ENCODE measurements at places on chromosomes 2 and 18. TPM values are rescaled to one million over a fixed set of nuclear protein-coding genes. Genes with fewer than 3 reads are reported as not detected.
A peak's percentile ranks its signal among the peaks of the same experiment; 100 is the strongest.

LYPD1 gene
- total RNA-seq = 2.1 TPM

CYP26B1 gene
- 31.7 TPM for total RNA-seq

ACMSD gene
- not detected for total RNA-seq

PRSS56 gene
- not detected for total RNA-seq

DNA sequence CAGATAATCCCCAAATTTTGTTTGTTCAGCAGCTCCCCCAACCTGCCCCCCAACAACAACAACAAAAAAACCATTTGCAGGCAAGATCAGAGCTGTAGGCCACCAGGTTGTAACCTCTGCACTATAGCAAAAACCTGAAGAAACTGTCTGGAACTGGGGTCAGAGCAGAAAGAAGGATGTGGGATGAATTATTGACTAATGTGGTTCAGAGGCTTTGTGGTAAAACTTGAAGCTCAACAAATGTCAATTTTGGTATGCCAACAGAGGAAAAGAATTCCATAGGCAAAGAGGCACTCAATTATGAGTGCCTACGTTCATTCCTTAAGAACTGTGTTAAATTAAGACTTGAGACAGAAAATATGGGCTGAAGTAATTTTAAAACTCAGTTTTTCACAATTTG lies 255.1 kb downstream of the STK39 start:
- no peaks in the 10 kb centered on the region for H3K27me3 ChIP-seq
- DNase-seq = no peak
- H3K36me3 ChIP-seq = no peaks in the 10 kb centered on the region
- H3K4me1 ChIP-seq = no peaks in the 10 kb centered on the region
- no peak overlapping the region for H3K4me3 ChIP-seq
- no peak overlapping the region for H3K27ac ChIP-seq

DNA sequence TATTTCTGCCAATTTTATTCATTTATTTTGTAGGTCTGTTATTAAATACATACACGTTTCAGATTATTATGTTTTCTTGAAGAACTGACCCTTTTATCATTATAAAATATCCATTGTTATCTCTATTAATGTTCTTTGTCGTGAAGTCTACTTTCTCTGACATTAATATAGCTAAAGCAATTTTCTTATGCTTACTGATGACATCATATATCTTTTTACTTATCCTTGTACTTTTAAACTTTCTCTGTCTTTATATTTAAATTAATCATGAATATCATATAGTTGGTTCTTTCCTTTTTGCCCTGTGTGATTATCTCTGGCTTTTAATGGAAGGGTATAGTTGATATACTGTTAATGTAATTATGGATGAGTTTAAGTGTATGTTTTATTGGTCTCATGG lies 36.5 kb upstream of the SLC9A2 start:
- no peak overlapping the region for H3K27ac ChIP-seq
- no peak for DNase-seq
- peaks cover 7% of the 10 kb centered on the region for H3K4me1 ChIP-seq
- no peak overlapping the region for H3K4me3 ChIP-seq
- H3K27me3 ChIP-seq = no peaks in the 10 kb centered on the region

DNA sequence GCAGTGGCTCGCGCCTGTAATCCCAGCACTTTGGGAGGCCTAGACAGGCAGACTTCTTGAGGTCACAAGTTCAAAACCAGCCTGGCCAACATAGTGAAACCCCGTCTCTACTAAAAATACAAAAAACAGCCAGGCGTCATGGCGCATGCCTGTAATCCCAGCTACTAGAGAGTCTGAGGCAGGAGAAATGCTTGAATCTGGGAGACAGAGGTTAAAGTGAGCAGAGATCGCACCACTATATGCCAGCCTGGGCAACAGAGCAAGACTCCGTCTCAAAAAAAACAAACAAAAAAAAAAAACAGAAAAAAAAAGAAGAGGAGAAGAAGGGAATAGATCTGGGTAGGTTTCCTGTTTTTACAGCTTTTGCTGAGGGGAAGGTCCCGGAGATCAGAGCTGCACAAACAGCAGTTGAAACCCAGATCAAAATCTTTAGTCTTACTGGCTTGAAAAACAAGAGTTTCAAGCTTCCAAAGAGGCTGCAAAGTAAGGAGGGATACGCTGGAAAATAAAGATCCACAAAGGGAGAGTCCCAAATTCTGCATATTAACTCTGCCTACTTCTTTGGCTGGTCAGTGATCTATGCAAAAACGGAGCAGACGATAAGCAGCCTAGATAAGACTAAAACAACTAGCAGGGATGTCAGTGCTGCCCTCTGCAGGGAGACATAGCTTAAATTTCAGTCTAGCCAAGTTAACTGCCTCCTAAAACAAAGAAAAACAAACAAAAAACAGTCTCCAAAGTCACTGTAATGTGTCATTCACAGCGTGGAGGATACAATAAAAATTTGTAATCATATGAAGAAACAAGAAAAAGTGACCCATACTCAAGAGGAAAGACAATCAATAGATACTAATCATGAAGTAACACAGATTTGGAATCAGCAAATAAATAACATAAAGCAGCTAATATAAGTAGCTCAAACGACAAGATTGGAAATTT lies 74.1 kb downstream of the TLK1 start:
- no peak overlapping the region for H3K4me3 ChIP-seq
- H3K4me1 ChIP-seq = no peaks in the 10 kb centered on the region
- H3K36me3 ChIP-seq = no peaks in the 10 kb centered on the region
- no peak overlapping the region for H3K27ac ChIP-seq

- H3K4me3 ChIP-seq = no peak overlapping the region
- H3K27me3 ChIP-seq = no peaks in the 10 kb centered on the region
- DNase-seq = peak; percentile 34
These were observed 122.1 kb downstream of the MGAT5 start for GRCh38 chr2:134375935-134376334.

DNA sequence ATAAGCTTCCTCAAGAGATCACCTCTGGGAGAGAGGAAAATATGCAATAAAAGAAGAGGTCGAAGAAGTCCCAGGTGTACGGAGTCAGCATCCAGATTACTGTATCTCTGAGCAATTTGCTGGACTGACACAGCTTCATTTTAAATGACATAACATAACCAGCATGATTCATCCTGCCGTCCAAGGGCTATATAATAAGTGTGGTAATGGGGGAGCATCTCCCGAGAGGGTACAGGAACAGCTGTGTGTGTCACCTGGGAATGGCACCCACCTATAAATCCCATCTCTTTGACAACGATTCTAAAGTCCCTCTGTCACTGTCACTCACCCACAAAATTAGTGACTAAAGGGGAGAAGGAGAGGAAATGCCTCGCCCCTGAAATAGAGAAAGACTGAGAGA lies 19.3 kb upstream of the FZD7 start:
- H3K27me3 ChIP-seq = no peaks in the 10 kb centered on the region
- no peaks in the 10 kb centered on the region for H3K4me1 ChIP-seq
- no peak overlapping the region for H3K27ac ChIP-seq
- DNase-seq = no peak

DNA sequence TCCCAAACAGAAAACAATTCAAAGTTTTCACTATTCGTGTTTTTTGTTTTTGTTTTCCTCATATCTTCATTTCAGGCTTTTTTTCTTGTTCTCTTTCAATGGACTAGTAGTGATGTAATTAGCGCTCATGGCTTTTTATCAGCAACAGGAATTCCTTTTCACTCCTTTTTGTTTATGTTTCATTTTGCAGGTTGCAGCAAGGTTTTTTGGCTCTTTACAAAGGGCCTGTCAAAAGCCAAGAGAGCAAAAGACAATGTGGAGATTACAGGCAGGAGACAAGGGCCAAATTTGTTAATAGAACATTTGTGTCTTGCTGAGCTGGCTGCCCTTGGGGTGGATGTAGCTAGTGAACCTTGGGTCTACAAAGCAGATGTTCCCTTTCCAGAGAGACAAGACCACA lies 467.4 kb upstream of the CDH20 start:
- no peaks in the 10 kb centered on the region for H3K36me3 ChIP-seq
- no peak overlapping the region for H3K27ac ChIP-seq
- no peak overlapping the region for H3K4me3 ChIP-seq
- no peaks in the 10 kb centered on the region for H3K27me3 ChIP-seq

GRCh38 chr2:241302759-241303651 lies 12.5 kb downstream of the HDLBP start:
- H3K4me1 ChIP-seq = peaks cover 17% of the 10 kb centered on the region
- no peak for DNase-seq
- no peaks in the 10 kb centered on the region for H3K27me3 ChIP-seq
- H3K36me3 ChIP-seq = no peaks in the 10 kb centered on the region
- H3K4me3 ChIP-seq = no peak overlapping the region

DNA sequence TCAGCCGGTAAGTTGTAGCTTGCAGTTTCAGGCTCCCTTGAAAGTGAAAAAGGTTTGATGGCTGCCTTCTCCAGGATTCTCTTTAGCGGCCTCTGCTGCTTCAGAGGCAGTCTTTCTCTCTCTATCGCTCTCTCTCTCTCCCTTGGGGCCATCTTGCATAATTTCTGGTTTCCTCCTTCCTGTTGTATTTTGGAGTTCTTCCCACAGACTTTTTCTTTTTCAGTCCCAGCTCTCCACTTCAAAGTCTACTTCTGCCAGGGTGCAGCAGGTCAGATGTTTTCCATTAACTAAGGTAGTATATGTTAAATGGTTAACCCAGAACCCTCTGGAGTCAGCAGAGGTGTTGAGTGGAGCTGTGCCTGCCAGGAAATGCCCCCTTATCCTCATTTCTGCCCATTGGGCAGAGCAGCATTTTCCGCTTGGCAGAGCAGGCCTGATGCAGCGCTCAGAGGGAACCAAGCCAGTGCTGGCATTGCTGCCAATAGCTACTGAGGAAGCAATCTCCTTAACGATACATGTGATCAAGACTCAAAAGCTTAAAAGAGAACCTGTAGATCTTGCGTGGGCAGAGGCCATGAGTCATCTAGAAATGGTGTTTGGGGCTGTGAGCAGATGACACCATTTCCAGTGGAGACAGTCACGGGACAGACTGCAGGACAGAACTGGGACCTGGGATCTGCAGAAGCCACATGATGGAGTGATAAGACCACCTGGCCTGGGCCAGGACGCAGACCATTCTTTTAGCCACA lies 20.8 kb downstream of the DBI start:
- peak; percentile 44 for DNase-seq
- peaks cover 12% of the 10 kb centered on the region for H3K4me1 ChIP-seq
- no peak overlapping the region for H3K27ac ChIP-seq
- no peak overlapping the region for H3K4me3 ChIP-seq

GRCh38 chr18:48539406-48540250 lies 797 bp downstream of the CTIF start:
- H3K4me3 ChIP-seq = peak overlapping the region; percentile 40
- H3K27me3 ChIP-seq = no peaks in the 10 kb centered on the region
- DNase-seq = peak; percentile 56
- no peaks in the 10 kb centered on the region for H3K4me1 ChIP-seq

- H3K27me3 ChIP-seq = no peaks in the 10 kb centered on the region
- H3K4me1 ChIP-seq = no peaks in the 10 kb centered on the region
- no peak overlapping the region for H3K27ac ChIP-seq
These were observed 79.5 kb downstream of the EPHA4 start for GRCh38 chr2:221492636-221493035.

DNA sequence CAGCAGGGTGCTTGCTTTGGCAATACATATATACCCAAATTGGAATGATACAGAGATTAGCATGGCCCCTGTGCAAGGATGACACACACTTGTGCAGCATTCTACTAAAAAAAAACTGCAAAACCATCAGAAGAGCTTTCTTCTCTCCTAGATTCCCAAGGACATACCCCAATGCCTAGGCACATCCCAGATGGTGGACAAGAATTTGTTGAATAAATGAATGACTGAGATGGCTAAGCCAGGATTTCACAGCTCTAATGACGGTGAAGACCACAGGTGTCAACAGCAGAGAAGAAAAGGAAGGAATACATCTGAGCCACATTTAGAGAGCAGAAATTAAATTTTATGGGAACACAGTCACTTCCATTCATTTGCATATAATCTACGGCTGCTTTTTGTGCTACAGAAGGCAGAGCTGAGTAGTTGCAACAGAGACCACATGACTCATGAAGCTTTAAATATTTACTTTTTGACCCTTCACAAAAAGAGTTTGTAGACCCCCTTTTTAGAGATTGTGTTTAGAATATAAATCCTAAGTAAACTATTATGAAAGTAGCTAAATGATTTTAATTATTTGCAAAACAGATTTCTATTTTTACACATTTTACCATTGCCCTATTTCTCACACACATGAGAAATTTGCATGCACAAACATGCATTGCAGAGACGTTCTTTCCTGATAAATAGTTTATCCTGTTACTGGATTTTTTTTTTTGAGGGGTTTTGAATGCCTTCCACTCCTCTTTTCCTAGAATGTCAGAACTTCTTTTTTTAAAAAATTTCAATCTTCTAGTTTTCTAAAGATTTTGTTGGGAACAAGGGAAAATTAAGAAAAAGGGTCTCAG lies 119.0 kb downstream of the PMAIP1 start:
- H3K27me3 ChIP-seq = no peaks in the 10 kb centered on the region
- H3K36me3 ChIP-seq = no peaks in the 10 kb centered on the region
- no peak for DNase-seq
- H3K4me3 ChIP-seq = no peak overlapping the region

DNA sequence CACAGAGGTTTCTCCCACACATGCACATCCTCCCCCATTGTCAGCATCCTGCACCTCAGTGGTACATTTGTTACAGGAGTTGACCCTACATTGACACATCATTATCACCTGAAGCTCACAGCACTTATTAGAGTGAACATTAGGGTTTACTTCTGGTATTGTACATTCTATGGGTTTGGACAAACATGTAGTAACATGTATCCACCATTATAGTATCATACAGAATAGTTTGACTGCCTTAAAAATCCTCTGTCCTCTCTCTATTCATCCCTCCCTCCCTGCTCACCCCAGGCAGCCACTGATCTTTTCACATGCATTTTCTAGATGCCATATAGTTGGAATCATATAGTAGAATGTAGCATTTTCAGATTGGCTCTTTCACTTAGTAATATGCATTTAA lies 53.5 kb downstream of the NXPH2 start:
- no peak overlapping the region for H3K27ac ChIP-seq
- no peaks in the 10 kb centered on the region for H3K27me3 ChIP-seq
- no peak overlapping the region for H3K4me3 ChIP-seq

DNA sequence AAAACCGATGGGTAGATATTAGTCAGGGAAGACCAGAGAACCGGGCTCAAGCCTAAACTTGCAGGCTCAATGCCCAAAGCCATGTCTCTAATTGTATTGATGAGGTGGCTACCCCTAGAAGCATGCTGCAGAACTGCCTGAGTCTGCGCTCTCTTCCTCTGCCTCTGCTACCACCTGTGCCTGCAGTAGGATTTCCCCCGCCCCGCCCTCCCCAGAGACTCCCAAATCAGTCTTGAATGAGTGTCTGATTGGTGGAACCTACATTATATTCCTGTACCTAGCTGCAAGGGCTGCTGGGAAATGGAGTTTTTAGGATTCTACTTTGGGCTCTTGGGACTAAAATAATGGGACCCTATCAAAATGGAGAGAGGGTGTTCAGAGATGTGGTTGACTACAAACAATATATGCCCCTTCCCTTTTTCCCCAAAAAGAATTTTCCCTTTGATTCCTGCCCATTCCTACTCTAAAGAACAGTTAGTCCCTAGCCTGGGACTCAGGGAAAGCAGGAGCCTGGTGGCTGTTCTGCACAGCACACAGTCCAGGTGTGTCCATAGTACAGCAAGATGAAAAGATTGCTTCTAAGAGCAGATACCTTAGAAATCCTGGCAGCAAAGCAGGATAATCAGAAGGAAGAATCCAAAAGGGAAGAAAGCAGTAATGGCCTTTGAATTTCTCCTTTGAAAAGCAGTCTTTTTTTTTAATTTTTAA lies 12.5 kb downstream of the GRP start:
- no peaks in the 10 kb centered on the region for H3K4me1 ChIP-seq
- no peaks in the 10 kb centered on the region for H3K27me3 ChIP-seq
- no peak overlapping the region for H3K27ac ChIP-seq
- DNase-seq = no peak
